ENCODE measurements at places on chromosomes 11 and 22.

GRCh38 chr11:723120-723883, 17.3 kb downstream of the EPS8L2 start:
- peak; percentile 48 for DNase-seq

GRCh38 chr11:43933608-43934551, 8.6 kb upstream of the C11orf96 start:
- peak; percentile 56 for DNase-seq

DNA sequence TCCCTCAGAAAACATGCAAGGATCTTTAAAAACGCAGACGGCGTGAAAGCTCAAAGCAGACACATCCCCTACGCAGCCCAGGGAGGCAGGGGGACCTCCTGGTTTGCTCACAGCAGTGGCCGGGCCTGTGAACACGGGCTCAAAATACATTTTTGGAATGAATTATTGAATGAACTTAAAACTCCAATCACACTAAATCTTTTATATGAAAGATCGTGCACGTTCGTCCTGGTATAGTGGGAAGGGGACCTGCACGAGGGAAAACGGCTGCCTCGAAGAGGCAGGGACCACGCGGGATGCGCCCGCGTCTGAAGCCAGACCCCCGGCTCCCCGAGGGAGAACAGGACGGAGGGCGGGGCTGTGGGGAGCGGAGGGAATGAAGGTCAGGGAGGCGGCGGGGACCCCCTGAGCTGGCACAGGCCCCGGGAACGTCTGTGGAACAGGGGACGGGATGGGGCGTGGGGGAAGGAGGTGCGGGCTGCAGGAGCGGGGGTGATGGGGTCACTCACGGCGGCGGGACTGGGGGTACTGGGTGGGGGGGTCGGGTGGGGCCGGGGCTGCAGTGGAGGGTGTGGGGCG, 1.3 kb upstream of the PANX2 start:
- no peak for DNase-seq

DNA sequence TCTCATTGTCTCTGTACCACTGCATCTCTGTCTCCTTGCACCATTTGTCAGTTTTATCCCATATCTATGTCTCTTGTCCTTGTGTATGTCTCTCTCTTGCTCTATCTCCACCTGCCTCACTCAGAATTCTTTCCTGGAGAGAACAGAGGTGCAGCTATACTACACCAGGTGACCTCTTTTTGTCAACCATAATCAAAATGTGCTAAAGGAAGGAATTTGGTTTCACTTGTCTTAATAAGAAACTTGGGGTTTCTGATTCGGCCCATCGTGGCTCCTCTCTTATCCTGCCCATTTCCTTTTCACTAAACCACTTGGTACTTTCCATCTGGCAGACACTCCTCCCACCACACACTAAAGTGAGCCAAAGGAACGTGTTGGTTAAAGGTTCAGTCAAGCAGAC, 2.0 kb upstream of the C11orf42 start:
- no peak for DNase-seq

GRCh38 chr11:61035526-61035835, 64.0 kb downstream of the CD6 start:
- DNase-seq: no peak

DNA sequence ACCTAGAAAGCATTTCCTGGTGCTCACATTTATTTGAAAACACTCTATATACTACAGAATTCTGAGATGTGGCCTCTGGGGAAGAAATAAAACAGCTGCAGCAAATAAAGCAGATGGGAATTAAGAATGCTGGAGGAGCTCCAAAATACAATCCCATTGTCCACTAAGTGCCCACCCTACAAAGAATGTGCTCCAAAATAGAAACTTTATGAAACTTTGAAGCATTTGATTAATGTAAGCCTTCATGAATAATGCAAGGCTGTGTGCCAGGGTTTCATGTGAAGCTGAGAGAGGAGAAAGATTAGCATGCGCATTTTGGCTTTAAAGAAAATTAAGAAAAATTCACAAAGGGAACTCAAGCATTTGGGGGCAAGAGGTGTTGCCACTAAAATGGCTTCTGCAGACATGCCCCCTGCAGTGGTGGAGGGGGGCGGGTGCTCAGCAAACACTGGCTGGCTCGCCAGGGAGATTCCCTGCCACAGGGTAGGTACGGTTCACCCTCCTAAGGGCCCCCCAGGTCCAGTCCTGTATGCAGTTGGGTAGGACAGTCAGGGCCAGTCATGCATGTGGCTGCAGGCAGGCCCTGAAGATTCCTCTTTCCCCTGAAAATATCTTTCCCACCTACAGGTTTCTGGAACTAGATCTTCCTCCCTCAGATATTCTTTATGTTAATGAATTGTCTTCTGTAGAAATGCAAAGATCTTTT, 46.6 kb upstream of the RCN1 start:
- DNase-seq: no peak

Measured in NCI-H446 (cell line).